ENCODE measurements at places on chromosomes 5 and 9.

DNA sequence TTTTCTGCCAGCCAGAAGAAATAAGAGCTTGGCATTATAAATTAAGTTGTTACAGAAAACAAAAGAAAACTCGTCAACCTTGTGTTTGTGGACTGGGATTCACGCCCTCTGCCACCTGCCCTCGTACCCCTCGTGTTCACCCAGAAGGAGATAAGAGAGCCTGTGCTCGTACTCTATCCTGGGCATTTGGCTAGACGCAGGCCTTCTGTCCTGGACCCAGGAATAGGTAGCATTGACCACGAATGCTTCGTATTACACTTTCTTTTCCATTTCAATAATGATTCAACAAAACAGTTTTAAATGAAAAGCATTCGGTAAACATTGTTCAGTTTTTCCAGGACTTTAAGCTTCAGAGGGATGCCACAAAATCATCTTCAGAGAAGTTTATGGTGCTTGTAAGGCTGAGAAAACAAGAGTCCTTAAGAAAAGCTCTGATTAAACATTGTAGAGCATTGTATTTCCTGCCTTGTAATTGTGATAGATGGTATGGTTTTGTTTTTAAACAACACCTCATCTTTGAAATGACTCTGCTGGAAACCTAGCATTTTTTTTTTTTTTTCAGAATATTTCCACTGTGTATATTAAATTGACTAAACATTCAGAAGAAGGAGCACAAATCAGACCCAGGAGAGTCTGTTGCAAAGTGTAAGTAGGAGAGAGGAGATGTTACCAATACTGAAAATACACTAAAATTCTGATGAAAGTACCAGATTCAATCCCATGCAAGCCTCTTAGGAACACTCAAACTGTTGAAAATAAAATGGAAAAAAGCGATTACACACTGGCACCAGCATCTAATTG lies 27.6 kb downstream of the MTX3 start:
- DNase-seq, result no peak

DNA sequence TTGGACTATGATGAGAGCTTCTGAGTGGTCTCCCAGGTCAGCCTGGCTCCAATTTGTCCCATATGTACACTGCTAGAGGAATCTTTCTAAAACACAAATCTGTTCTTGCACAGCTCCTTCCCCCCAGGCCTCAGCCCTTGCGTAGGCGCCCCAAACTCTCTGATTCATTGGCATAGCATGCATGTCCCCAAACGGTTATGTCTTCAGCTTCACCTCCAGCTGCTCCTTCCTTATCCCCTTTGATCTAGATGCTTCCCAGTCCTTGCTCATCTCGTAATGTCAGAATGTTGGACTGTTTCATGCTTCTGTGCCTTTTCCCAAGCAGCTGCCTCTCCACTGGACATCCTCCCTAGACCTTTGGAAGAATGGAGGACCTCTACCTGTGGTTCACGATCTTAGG lies 60.1 kb upstream of the BASP1 start:
- DNase-seq, result no peak

- DNase-seq, result no peak
Observed at GRCh38 chr5:32814141-32814540, 103.0 kb downstream of the NPR3 start.

GRCh38 chr5:65034029-65034812 lies 265.5 kb downstream of the CWC27 start:
- DNase-seq, result no peak

GRCh38 chr5:159241946-159242552 lies 21.0 kb upstream of the UBLCP1 start:
- DNase-seq, result no peak

DNA sequence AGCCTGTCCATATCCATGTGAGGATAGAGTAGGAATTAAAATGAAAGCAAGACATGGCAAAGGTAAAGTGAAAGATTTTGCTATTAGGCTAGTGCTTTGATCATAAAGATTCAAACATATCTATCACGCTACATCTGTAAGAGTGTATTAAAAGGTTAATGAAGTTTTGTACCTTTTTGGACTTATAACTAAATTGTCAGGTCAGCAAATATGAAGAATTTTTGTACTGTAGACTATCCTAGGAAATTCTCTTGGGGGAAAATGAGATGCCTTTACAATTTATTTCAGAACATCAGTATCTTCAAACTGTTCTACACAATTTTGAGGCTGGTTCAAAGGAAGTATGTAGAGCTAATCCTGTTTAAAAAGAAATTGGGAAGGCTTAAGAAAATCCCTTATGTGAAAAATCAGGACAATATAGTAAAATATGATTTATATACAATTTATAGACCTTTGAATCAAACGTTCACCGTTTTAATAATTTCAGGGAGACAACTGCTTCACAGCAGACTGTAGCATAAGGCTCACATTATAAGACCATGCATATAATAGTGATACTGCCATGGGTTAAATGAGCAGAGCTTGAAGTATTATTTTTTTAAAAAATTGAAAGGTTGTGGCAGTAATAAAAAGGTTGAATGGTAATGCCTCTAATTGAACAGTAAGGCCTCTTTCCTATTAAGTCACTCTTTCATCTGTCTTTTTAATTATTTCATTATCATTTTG lies 639.5 kb upstream of the ARRDC3 start:
- no peak for DNase-seq

- DNase-seq, result no peak
Observed at GRCh38 chr5:118981783-118982182, 6.6 kb downstream of the DTWD2 start.

DNA sequence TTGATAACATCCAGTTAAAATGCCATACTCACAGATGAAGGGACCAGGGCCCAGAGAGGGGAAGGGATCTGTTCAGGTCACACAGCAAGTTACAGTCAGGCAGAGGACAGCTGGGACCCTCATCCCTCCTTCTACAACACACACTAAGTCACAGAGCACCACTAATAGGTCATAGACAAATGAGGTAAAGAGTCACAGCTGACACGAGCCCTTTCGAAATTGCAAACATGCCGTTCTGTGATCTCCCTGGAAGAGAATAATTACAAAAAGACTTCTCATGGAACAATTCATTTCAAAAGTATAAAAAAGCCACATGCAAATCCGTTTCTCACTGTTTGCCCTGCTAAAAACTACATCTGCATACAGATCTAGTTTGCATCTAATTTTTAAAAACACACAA lies 15.5 kb downstream of the IGFBPL1 start:
- DNase-seq, result no peak

GRCh38 chr5:167964529-167964928 lies 326.9 kb upstream of the WWC1 start:
- no peak for DNase-seq

DNA sequence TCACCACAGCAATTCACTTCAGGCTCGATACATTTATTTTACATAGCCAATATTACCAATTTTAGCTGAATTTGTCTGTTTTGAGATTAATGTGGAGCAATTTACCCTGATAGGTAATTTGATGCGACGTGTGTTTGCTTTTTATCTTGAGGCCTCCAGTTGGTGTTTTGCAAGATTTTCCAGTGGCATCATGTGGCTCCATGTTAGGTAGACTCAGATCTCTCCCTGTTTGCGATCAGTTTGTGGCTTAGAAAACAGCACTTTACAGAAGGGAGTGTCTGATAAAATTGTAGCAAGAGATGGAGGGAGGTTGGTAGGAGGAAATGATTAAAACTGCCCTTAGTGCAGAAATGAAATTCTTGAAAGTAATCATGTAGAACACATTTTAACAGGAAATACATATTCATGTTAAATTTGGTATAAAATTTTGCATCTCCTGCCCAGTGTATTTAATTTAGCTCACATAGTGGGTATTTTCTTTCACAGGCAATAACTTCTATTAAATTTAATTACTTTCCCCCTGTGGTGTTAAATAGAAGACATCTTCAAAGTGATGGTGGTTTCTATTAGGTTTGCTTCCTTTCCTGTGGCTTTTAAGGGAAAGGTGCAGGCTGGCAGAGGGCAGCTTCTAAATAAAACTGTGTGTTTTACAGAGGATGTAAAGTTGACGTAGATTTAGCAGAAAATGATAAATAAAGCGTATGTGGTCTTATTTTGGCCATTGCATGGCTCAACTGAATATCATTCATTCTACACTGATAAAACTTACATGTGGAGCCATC lies 135.8 kb downstream of the KDM4C start:
- no peak for DNase-seq

DNA sequence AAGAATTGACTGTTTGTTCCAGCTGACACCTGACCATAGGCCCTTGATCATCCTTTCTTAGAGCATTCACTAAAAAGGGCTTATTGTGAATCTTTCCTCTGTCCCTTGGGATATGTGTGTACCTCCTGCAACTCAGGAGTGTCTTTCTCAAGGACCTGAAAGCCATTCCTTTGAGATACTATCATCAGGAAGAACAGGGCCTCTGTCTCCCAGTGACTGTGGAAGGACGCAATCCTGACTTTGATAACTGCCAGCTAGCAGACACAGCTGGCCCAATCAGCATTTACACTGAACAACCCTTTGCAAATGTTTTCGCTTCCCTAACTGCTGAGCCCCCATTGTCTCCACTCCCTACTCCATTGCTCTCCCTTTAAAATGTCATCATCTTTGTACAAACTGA lies 144.4 kb downstream of the RMI1 start:
- no peak for DNase-seq

GRCh38 chr5:158861366-158861765 lies 238.3 kb downstream of the EBF1 start:
- no peak for DNase-seq

DNA sequence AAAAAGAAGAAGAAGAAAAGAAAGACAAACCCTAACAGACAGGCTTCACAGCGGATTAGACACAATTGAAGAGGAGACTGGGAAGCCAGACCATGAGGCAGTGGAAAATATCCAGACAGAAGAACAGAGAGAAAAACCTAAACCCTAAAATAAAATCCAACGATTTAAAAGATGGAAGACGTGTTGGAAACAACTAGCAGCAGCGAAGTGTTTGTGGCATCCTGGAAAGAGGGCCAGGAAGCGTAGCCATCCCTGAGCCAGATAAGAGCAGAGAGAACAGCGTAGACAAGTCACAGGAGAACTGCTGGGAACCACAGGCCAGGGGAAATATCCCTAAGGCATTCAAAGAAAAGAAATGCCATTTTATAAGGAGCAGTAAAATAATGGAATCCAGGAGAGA lies 39.7 kb upstream of the NKD2 start:
- DNase-seq, result no peak

All from stimulated activated CD4-positive, alpha-beta T cell treated with anti-CD3 and anti-CD28 coated beads, Interleukin-2, amount 100 ng/mL, for 24 hours (primary cell).